Esophagus muscularis mucosa (tissue), 4 donors: ENCODE measurements at places on chromosomes 1 and 21. TPM values are rescaled to one million over a fixed set of nuclear protein-coding genes. Genes with fewer than 3 reads are reported as not detected.

The F11R gene
- 16.1 TPM for total RNA-seq

GRCh38 chr1:198833706-198834503 is 195.1 kb downstream of the PTPRC start:
- DNase-seq: no peak

DNA sequence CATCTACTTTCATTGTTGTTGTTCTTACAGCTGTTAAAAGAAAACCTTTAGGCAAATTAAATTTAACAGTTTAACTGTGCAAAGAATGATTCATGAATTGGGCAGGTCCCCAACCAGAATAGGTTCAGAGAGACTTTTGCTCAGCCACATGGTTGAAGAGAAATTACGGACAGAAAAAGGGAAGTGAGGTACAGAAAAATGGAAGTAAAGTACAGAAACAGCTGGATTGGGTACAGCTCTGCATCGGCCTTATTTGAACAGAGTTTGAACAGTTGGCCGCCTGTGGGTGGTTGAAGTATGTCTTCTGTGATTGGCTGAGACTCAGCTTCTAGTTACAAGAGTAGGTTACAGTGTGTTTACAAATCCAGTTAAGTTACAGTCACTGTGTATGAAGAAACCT is 210.1 kb downstream of the FGGY start:
- DNase-seq: no peak

- DNase-seq: no peak
Observed at GRCh38 chr1:52328615-52329014, 37.4 kb downstream of the CC2D1B start.

GRCh38 chr1:95384567-95384966 is 150.6 kb downstream of the RWDD3 start:
- DNase-seq: no peak

The MROH7 gene
- total RNA-seq: 11.6 TPM

The NTRK1 gene
- total RNA-seq: 2.5 TPM

The F13B gene
- not detected for total RNA-seq

DNA sequence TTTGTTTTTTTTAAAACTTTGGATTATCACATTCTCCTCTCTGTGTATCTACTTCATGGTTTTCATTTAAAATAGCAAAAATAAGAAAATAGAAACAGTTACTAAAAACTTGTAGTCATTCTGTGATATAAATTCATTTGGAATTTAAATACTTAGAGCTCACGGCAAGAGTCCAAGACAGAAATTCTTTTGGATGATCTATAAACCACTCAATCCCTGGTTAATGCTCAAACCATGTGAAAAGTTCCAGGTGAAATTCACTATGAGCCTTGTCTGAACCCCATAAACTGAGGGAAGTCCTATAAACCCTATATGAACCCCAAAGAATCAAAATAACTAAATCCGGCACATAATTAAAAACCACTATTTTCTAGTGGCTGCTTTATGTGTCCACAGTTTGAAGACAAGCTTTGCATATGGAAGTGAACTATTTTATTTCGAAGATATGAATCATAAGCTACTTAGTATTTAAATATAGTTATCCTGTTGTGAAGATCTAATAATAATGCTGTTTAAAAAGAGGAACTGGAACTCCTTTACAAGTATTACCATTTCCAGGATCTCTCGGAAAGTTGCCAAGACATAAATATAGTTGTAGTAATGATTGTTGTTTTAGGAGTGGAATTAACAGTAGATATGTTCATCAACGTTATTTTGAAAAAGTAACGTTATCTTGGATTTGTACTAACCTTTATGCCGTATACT is 163.5 kb downstream of the NFIA start:
- DNase-seq: no peak

- DNase-seq: no peak
Observed at GRCh38 chr1:209875515-209875914, 47.7 kb downstream of the UTP25 start.

The OR2L3 gene
- not detected for total RNA-seq
